ENCODE measurements at places on chromosomes 3 and 15.

DNA sequence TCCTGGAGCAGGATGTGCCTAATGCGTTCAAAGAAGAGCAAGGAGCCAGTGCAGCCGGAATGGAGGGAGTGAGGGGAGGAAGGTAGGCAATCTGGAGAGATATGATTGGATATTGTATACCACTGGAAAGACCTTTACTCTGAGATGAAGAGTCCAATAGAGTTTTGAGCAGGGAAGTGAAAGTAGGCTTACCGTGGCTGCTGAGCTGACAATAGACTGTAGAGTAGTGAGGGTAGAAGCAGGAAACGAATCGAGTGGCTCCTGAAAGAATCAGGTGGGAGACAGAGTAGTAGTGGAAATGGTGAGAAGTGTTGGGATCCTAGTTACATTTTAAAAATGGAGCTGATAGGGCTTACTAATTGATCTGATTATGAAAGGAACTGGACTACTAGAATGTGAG lies 51.8 kb upstream of the NUDT16 start:
- DNase-seq = no peak

DNA sequence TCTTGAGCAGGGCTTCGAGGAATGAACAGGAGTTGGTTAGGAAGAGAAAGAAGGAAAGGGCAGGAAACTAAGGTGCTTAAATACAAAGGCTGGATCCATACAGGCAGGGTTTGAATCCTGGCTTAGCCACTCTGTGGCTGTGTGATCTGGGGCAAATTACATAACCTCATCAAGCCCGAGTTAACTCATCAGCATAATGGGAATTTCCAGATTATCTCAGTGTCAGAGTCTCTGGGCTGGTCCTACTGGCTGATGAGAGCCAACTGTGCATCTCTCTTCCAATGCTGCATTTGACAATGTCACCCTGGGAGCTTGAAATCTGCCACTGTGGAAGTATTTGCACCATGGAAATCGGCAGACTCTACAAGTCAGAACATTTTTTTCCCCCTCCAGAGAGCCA lies 83.8 kb upstream of the SLC6A6 start:
- no peak for DNase-seq

DNA sequence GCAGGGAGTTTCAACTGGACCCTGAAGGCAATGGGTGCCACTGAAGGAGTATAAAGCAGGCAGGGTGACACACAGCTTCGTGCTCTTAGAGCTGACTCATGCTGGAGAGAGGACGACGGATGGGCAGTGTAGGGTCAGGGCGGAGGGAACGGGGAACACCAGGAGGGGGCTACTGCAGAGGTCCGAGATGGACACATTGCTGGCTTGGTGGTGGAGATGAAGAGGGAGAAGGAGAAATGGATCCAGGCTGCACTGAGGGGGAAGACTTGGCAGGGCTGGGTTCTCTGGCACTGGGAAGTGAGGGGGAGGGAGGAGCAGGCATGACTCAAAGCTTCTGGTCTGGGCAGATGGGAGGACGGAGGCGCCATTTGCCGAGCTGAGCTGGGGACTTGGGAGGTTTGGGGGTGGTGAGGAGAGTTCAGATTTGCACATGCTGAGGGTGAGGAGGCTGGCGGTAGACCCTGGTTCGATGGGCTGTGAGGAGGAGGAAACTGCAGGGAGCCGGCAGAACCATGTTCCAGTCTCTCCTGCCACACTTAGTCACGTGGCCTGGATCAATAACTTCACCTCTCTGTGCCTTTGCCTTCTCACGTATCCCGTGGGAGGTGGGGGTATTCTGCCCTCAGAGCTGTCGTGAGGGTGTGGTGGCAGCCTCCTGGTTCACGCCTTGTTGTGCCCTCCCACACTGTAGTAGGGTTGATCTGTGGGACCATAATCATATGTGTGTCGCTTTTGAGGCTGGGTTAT lies 4.6 kb upstream of the KCTD6 start:
- DNase-seq = no peak

DNA sequence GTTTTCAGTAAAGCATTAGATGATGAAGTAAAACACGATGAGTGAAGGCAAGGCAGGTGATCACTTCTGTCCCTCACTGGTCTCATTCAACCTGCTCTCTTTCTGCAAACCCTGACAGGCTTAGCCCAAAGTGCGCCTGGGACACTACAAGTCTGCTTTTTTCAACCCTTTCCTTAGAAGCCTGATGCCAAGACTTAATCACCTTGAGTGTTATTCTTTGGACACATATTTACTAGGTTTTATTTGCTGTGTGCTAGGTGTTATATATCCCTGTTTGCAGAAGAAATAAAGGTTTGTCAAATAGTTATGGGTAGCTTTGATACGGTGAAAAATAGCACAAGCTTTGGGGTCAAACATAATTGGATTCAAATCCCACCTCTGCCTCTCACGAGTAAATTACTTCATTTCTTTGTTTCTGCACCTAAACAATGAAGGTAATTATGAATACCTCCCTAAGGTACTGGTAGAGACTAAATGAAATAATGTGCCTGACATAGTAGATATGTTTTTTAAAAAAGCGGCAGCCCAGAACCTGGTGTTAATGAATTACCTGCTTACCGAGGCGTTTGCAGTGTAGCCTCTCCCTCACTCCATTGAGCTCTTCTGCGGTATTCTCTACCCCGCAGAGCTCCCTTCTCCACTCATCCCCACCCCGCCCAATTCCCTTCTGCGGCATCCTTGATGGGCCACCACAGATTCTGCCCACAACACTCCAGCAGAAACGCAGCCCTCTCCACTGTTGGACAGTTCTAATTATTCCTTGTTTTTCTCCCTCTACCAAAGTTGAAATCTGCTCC lies 269.0 kb upstream of the TPM1 start:
- DNase-seq = no peak

- no peak for DNase-seq
These were observed 11.9 kb upstream of the C3orf38 start for GRCh38 chr3:88137836-88138235.

DNA sequence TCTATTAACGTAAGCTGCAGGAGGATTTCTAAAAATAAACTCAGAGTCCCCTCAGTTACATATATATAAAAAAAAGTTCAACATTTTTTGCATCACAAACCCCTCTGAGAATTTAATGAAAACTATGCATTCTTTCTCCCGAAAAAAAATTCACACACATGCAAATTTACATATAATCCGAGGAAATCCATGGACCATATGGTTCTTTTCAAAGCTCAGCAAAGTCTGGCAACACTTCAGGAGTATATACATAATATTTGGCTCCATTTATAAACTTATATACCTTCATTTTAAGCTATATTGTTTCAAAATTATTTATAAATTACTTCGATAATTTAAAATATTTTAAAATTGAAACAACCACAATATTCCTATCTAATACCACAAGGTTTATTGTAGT lies 140.7 kb upstream of the PLXND1 start:
- no peak for DNase-seq

GRCh38 chr3:85342915-85343314 lies 384.1 kb downstream of the CADM2 start:
- DNase-seq = no peak

DNA sequence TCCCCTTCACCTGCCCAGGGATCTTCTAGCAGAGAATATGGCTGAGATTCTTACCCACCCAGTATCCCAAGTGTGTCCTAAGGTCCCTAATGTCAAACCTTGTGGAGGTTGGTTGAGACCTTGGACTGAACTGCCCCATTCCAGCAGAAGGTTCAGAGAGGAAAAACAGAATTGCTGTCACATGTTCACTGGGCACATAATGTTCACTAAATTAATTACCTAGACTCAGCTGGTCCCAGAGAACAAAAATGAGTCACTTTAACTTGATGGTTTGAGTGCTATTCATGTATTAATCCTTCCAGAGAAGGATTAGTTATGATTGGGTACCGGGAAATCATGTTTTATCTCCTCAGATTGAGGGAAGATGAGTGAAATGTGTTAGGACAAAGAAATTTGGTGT lies 171.3 kb upstream of the GADL1 start:
- no peak for DNase-seq

GRCh38 chr3:179100652-179101051 lies 29.0 kb upstream of the ZMAT3 start:
- no peak for DNase-seq

DNA sequence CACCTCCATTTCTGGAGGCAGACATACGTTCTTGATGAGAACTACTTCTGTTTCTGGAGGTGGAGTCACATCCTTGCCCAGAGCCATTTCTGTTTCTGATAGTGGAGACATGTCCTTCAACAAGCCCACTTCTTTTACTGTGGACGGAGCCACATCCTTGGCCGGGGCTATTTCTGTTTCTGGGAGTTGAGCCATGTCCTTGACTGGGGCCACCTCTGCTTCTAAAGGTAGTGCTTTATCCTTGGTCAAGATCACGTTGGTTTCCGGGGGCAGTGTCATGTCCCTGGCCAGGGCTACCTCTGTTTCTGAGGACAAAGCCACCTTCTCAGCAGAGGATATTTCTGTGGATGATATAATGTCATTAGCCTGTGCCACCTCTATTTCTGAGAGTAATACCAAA lies 100.0 kb downstream of the MAP4 start:
- no peak for DNase-seq

- DNase-seq = no peak
These were observed 824.2 kb downstream of the AGBL1 start for GRCh38 chr15:86903642-86904421.

DNA sequence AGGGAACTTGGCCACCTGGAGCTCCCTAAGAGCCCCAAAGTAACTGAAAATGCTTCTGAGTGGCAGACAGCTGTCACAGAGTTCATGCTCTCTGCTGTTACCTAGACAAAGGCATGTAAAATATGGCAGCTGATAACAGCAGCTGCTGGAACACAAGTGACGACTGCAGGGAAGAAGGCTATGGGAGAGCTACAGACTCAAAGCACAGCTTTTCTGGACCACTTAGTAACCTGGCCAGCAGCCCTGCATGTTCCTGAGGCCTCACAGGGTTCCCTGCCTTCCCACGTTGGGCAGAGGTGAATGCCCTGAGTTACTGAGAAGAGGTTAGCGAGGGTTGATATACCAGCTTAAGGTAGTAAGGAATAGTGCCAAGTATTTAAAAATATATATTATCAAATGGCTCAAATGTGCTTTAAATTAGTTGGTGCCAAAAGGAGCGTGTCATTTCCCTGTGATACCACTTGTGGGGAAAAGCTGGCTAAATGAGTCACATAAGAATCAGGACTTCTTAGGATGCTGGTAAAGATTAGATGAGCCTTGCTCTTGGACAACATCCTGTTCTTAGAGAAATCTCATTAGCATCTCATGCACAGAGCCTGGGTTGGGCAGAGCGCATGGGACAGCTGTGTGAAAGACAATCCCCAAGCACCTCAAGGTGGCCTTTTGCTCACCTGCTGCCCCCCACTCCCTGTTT lies 76.4 kb upstream of the SCN5A start:
- no peak for DNase-seq

DNA sequence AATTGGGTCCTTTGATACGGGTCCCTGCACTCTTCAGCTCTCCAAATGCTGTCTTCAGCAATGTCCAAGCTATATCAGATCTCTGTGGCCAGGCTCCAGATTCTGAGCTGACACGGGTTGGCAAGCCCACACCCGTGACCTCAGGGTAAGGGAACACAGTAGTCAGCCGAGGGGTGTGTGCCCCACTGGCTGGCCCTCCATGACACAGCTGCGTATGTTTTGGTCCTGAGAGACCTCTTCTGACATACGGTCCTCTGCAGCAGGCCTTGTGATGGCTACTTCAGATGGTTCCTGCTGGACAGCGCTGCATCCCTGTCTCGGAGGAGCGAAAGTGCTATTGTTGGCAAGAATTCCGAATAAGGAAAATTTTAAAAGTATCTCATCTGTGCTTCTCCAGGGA lies 85.2 kb upstream of the ADAMTS17 start:
- no peak for DNase-seq

GRCh38 chr3:21654241-21654640 lies 96.8 kb downstream of the ZNF385D start:
- no peak for DNase-seq

DNA sequence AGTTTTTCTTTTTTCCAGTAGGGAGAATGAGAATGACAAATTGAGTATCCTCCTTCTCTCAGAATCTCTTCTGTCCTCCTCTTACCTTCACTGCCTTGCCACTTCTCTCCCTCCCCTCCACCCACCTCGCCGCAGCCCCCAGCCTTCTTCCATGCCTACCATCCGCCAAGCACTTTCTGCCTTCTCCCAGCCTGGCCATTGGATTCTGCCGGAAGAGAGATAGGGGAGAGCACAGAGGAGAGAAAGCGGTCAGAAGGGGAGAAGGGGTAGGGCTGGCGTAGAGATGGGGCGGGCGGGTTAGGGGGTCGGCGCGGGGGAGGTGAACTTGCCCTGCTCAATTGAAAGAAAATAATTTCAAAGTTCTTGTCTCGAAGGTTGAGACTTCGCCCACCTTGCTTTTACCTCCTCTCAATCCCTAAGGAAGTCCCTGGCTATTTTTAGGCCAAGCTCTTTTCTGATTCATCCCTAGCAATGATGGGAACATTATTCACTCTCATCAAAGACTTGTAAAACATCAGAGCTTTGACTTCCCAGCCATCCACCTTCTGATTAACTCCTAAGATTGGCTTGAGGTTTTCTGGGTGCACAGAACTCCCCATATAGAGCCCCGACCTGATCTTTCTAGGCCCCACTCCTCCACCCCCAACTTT lies 811 bp downstream of the C3orf52 start:
- DNase-seq = no peak

DNA sequence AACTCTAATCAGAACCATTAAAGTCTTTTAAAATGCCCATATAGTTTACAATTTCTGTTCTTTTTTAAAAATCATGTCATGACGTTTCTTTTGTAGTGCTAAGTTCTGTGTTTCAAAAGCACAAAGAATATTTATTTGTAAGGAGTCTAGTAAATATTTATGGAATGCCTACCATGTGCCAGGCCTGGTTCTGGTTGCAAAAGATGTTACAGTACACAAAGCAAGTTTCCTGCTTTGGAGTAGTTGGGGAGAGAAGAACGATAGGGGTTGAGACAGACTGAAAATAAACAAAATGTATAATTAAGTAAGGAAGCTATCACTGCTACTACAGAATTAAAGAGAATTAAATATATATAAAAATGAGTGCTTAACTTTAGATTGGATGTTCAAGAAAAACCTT lies 86.8 kb upstream of the CMSS1 start:
- DNase-seq = no peak

DNA sequence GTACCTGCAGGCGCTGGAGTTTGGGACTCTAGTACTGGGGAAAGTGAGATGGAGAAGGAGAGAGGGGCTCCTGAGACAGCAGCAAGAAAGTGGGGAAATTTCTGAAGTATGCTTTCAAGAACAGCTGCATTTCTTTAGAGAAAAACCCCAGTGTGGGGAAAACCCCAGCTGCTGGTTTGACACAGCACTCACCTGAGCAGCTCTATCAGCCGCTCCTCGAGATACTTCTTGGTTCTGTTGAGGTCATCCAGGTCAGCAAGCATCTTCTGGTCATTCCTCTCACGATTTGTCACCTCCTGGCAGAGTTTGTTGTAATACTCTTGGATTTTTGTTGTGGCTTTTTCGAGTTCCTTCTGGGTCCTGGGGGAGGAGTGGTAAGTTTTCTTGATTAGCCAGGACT lies 18.8 kb downstream of the CXCR6 start:
- peak; percentile 34 for DNase-seq

DNA sequence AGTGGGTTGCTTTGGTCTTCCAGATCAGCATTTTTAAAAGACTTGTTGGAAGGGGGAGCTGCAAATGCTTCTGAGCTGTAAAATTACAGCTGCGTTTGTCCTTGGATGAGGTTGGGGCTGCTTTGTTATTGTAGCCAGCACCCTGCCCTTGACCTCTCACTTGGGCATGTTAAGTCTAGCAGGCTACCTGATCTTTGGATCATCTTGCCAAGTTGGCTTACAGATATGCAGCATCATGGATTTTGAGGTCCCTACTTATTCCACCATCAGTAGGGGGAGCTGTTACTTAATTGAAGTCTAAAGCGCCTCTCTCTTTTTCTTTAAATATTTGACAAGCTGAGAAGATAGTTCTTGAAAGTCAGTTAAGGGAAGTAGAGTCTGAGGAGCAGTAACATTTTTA lies 793.0 kb downstream of the MCTP2 start:
- no peak for DNase-seq

GRCh38 chr3:112774293-112774926 lies 72.3 kb downstream of the CD200R1L start:
- peak; percentile 44 for DNase-seq
